HS-5 (cell line): ENCODE measurements at places on chromosomes 13 and 19.

- no peak for DNase-seq
Observed at GRCh38 chr13:111401755-111402154, 81.3 kb downstream of the TEX29 start.

DNA sequence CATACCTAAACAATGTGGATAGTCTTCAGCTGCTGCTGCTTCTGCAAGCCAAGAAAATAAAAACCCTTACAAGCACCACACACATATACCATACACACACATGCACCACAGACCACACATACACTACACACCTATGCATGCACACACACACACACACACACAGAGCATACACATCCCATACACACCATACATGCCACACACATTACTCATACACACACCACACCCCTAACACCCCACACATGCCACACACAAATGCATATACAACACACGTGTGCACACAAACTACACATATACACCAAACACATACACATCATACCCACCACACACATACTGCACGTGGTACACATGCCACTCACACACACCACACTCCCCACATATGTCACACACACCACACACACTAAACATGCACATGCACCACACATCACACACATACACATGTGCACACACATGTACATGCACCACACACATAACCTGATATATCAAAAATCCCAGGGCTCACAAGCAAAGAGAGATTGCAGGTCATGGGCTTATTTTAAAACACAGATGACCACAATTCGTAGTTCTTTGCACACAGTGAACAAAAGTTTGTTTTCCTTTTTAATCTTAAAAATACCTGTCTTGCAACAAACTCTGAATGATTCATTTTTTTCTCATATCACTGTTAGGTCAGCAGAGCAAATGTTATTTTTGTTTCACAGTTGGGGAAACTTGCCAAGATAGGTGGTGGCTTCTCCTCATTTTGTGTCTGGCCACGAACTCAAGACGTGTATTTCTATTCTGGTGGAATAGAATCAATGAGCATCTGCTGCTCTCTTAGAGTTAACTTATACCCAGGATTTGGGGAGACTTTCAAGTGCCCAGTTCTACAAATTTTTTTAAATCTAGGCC lies 456.6 kb downstream of the FGF9 start:
- DNase-seq: no peak

DNA sequence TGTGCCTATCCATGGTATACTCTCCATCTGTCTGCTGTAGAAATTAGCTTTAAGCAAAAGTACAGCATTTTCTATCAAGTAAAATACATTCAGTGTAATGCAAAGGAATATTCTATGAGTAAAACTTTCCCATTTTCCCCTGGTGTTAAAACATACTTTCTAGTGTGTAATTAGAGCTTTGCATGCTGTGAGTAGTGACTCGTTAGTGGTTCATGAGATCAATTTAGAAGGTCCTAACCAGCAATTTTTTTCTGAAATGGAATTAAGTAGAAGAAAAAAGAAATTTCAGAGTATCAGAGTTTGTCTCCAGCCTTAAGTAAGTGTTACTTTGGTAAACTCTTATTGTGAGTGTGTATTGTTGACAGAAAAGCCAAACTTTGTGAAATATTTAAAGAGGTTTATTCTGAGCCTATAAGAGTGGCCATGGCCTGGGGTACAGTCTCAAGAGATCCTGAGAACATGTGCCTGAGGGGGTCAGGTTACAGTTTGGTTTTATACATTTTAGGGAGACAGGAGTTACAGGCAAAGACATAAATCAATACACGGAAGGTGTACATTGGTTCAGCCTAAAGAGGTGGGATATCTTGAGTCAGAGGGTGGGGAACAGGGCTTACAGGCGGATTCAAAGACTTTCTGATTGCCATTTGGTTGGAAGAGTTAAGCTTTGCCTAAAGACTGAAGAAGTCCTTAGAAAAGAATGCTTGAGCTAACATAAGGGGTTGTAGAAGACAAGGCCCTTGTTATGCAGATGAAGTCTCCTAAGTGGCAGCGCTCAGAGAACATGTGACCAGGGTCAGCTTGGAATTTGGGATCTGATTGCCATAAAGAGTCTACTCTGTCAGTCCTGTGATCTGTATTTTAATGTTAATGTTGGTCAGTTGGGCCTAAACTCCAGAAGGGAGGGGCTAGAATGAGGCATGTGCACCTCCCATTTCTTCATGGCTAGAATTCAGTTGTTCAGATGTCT lies 25.5 kb downstream of the FAM187B start:
- no peak for DNase-seq

- DNase-seq: no peak
Observed at GRCh38 chr13:114146173-114146572, 13.8 kb upstream of the RASA3 start.

DNA sequence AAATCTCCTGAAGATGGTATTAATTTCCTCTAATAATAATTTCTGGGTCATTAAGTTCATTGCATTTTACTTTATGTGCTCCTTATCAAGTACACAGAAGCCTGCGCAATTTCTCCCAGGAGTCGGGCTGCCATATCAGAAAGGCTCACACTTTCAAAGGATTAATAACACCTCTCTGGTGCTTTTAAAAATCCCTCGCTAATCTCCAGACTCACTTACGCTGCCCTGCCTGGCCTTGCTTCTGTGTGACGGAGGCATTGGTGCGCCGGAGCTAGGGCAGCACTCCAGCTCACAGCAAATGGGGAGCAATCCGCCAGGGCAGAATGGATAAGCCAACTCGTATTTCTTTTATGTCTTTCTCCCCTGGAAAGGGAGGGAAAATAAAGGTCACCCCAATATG lies 300.8 kb downstream of the EFNB2 start:
- DNase-seq: no peak

GRCh38 chr13:74230984-74231501 lies 96.8 kb upstream of the KLF12 start:
- no peak for DNase-seq

DNA sequence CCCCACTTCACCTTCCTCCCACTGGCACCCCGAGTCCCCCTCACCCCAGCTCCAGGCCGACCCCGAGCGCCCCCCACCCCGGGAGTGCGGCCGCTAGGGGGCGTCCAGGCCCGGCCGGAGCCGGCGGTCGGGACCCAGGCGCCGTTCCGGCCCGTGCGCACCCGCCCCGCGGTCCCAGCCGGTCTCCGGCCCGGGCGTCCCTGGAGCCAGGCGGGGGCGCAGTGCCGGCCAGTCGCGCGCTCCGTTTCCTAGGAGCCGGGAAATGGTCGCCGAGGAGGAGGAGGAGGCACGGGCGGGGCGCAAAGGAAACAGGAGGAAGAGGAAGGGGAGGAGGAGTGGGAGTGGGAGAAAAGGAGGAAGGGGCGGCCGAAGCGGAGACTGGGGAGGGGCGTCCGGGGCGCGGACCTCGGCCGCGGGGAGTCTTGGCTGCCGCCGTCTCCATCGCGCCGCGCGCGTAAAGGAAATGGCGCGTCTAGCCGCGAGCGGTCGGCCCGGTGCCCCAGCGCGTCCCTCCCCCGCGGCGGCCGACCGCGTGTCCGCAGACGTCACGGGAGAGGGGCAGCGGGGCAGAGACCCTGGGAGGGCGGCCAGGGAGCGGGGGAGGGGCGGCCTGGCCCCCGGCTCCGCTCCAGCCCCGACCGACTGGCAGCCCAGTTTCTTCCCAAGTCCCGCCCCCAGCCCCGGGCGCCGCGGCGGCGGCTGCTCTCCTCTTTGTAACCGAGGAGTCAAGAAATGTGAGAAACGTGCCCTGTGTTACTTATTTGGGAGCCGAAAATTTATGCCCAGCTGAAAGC lies 1.1 kb upstream of the KCTD15 start:
- DNase-seq: peak; percentile 43

- no peak for DNase-seq
Observed at GRCh38 chr19:2084993-2085720, 11.0 kb downstream of the MOB3A start.

DNA sequence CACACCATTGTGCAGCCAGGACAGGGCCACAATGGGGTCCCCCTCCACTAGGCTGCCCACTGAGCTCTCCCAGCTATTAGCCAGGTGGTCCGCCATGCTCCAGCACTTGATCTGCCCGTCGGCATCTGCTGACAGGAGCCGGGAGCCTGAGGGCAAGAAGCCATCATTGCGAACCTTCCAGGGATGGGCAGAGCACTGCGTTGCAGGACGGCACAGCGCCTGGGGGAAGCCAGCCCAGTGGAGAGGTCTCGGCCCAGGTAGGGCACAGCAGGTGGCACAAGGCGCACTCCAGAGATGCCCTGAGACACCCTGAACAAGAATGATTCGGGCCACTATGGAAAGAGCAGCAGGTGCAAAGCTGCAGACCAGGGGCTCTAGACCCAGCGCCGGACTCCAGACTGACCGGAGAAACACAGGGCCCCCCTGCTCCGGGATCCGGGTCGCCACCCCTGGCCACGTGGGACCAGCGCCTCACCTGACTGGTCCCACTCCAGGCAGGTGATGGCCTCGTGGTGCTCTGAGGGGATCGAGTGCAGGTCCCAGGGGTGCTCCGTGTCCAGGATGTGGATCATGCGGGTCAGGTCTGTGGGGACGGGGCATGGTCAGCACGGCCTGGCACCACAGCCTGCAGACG lies 3.2 kb downstream of the MED16 start:
- no peak for DNase-seq

GRCh38 chr19:54532528-54532927 lies 29.9 kb downstream of the LAIR2 start:
- DNase-seq: no peak

GRCh38 chr13:106619688-106620555 lies 52.0 kb upstream of the ARGLU1 start:
- peak; percentile 1 for DNase-seq

DNA sequence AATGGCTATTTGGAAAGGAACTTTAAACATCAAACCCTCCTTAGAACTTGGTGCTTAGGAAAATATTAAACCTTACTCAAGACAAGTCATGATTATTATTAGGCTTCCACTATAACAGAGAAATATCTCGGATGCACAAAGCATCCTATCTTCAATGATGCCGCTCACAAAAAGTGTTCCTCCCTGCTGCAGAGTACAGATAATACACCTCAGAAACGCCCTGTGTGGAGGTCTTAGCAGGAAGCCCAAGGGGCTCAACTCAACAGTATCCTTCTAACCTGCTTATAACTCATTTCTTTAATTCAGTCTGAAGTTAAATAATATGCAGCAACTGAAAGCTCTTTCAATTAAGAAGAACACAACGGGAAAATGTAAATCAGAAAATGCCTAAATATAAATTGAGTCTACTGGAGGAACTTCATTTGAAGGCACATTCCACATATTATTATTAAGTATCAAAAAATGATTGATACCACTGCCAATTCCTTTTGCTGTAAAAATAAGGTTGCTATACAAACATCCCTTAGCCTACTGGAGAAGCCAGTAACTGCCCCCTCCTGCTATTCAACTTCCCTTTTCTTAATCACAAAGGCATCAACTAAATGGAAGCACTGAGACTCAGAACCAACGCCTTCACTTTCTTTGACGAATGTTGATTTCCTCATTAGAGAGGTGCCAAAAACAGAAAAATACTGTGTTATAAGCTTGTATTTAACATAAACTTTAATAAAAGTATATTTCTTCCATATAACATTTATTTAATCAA lies 12.0 kb downstream of the ELF1 start:
- no peak for DNase-seq

DNA sequence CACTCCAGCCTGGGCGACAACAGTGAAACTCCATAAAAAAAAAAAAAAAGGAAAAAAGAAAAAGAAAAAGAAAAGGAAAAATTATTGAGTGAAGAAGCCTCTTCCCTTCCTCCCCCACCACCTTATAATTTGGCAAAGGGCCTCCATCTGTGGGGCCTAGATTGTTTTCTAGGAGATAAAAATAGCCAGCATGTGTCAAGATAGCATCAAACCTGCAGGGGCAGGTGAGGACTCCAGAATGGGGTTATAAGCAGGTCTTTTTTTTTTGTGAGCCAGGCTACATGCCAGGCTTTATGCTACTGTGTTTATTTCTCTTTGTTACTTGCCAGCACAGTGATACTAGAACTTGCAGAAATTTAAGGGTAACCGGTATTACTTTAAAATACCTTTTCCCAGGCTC lies 11.7 kb upstream of the TRIM13 start:
- no peak for DNase-seq

DNA sequence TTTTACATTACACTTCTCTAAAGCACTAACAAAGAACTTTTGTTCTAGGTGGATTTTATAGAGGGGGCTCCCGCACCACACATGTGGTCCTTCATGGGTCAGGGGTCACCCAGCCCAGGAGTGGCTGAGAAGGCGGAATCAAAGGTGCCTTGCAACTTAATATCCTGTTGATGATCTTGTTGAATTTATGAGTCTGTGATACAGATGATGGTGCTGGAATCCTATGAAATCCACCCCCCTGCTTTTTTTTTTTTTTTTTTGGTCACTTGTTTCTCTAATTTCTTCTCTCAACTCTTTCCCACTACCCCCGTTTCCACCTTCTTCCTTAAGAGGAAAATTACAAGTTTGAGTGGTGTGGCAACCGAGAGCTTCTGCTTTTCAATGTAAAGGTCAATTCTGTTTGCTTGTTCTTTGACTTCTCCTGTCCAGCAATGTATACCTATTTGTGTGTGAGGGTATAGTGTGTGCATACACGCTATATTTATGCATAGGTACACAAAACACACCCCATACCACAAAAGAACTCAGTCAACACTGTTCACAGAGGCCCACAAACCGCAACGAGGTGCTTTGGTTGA lies 4.2 kb upstream of the ZIC2 start:
- no peak for DNase-seq

DNA sequence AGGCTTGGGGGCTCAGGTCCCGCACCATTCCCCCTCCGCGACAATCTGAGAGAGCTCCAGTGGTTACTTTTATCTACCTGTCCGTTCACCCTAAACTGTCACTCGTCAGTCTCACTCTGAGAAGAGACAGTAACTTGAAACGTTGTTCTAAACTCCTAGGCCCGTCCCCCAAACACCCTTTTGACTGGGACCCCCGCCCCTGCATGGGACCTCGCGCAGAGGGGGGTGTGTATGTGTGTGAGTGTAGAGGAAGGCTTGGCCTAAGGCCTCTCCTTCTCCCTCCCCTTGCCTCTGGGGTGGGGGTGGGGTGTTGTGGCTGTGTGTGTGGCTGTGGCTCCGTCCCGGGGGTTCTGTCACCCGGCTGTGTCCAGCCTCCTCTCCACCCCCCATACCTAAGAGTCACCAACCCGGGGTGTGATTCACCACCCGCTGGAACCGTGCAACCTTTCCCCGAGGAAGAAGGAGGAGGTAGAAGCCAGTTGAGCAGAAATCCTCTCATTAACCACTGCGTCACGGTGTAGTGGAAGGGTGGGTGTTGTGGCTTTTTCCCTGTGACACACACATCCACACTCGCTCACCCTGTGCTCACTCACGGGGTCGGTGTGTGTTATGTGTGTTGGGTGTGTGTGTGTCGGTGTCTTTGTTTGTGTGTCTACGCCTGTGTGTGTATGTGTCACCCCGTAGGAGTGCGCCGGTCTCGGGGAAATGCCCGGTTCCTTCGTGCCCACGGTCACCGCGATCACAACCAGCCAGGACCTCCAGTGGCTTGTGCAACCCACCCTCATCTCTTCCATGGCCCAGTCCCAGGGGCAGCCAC lies 2.4 kb downstream of the FOSB start:
- no peak for DNase-seq

- no peak for DNase-seq
Observed at GRCh38 chr19:29708554-29709439, 6.3 kb downstream of the C19orf12 start.
